ENCODE measurements at places on chromosomes 7 and 10.
A peak's percentile ranks its signal among the peaks of the same experiment; 100 is the strongest.

GRCh38 chr10:78066728-78067430 is 33.2 kb downstream of the RPS24 start:
- DNase-seq: no peak

- DNase-seq: no peak
These were observed 99.0 kb upstream of the ASAH2 start for GRCh38 chr10:50350366-50350765.

- DNase-seq: no peak
These were observed 163.5 kb upstream of the AGK start for GRCh38 chr7:141387521-141388217.

- DNase-seq: no peak
These were observed 20.7 kb downstream of the AVL9 start for GRCh38 chr7:32515890-32516550.

DNA sequence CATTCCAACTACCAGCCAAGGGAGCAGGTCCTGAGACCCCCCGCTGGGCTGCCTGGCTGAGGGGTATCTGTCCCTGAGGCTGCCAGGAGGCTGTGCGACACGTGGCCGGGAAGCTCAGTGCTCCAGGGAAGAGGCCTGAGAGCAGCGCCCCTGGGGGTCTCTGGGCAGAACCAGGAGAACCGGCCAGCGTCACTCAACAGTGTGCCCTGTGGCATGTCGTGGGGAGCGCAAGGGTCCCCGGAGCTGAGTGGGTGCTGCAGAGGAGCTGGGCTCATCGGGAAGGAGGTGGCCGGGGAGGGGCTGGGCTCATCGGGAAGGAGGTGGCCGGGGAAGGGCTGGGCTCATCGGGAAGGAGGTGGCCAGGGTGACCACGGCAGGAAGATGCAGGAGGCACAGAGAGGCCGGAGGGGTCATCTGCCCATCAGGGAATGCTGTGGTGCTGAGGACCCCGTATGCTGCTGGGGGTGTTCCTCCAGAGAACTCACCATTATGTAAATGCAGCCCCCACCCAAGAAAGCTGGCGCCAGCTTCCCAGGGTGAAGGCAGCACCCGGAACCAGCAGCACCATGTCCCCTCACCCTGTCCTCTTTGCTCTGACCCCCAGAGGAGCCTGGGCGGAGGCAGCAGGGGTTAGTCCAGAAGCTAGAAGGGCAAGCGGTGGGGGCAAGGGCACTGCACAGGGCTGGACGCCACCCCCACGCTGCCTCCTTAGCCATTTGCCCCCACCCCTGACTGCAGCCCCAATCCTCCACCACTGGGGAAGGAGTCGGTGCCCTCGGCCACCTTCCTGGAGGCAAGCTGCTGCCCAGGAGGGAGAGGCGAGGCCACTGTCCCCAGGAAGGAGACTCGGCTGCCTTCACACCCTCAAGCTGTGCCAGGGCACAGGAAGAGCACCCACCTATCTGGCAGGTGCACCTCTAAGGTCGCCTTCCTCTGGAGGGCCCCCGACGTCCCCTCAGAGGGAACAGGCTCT is 33.3 kb downstream of the CALML3 start:
- no peak for DNase-seq

DNA sequence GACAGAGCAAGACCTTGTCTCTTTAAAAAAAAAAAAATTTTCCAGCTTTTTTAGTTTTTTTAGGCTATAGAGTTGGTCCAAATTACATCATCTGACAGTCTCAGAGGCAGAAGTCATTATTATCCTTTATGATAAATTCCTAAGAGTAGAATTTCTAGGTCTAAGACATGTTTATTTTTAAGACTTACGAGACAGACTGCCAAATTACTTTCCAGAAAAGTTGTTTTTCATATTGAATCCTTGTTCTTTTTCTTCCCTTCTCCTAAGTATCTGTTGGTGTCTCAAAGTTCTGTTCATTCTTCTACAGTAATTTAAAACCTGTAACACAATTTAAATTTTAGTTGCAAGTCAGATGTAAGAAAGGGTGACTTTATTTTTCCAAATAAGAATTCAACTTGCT is 421.4 kb downstream of the GALNT17 start:
- DNase-seq: no peak

DNA sequence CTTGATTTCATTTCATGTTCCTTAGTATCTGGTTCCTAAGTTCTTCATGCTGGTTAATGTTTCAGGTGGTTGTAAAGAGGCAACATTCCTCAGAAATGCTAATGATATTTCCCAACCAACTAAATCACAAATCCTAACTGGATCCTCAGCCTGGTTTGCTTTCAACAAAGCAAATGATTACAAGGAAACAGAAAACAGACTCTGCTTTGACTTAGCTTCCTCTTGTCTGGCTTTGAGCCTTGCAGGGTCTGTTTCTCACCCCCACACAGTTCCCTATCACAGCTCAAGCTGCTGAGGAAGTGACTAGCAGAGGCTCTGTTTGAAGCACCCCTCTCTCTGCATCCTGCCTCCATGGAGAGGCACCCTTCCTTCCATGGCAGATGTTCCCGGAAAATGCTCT is 130.2 kb upstream of the CTTNBP2 start:
- DNase-seq: no peak

GRCh38 chr10:103428989-103429643 is 23.1 kb downstream of the CALHM2 start:
- DNase-seq: no peak

DNA sequence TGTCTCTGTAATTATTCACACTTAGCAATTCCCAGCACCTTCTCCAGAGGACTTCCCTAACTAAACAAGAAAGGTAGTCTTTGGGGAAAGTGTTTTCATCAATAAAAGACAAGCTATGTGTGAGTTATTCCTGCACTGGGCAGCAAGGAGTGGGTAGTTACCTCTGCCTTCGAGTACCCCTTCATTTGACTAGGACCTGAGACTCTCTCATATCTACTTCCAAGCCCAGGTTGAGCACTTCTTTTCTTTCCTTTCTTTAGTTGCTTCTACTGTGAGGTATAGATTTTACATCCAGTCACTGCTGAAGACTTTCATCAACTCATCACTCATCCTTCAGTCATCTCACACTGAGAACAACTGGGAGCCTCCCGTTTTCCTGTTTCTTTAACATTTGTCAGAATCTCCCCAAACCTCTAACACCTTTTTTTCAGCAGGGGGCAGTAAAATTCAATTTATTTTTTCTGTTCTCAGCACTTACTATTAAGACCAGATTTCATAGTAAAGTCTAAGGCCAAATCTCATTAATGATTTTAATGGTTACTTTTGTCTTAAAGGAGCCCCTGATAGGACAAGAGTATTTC is 80.1 kb upstream of the PRSS1 start:
- no peak for DNase-seq

DNA sequence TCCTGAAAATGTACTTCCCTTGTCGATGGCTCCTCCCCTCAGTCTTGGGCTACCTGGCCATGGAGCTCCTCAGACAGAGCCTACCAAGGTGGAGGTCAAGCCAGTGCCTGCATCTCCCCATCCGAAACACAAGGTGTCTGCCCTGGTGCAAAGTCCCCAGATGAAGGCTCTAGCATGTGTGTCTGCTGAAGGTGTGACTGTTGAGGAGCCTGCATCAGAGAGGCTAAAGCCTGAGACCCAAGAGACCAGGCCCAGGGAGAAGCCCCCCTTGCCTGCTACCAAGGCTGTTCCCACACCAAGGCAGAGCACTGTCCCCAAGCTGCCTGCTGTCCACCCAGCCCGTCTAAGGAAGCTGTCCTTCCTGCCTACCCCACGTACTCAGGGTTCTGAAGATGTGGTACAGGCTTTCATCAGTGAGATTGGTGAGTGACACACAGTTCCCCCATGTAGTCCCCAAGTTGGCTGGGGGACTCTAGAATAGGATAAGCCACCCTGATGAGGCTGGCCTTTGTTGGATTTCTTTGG is 8.8 kb downstream of the PPRC1 start:
- DNase-seq: no peak

GRCh38 chr10:35552650-35553342 is 52.3 kb upstream of the GJD4 start:
- DNase-seq: no peak

DNA sequence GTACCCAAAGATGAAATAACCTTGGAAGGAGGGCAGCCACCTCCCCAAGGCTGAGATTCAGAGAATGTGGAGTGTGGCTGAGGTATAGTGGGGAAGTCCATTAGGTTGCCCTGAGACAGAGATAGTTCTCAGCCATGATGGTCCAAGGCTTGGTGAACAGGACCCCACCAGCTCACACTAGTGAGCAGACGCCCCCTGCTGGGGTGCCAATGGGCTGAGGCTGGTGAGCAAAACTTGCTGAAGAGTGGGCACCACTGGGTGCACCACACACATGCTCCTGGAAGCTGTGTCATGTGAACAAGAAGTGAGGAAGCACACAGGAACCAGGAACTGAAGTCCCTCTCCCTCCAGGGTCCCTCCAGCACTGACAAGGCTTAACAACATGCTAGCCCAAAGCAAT is 8.9 kb downstream of the FBXL13 start:
- no peak for DNase-seq

GRCh38 chr7:122886357-122887081 is at the start of gene CADPS2:
Gene CADPS2, minus strand, starts transcription at chr7:122886460. Its CDS starts 123 bp downstream, at chr7:122886337.
- peak; percentile 27 for DNase-seq

GRCh38 chr10:37855636-37856035 is 1.8 kb downstream of the ZNF248 start:
- no peak for DNase-seq

GRCh38 chr10:69570050-69570816 is 3.0 kb downstream of the NEUROG3 start:
- DNase-seq: no peak

GRCh38 chr7:80614851-80615271 is 23.6 kb upstream of the CD36 start:
- DNase-seq: no peak

DNA sequence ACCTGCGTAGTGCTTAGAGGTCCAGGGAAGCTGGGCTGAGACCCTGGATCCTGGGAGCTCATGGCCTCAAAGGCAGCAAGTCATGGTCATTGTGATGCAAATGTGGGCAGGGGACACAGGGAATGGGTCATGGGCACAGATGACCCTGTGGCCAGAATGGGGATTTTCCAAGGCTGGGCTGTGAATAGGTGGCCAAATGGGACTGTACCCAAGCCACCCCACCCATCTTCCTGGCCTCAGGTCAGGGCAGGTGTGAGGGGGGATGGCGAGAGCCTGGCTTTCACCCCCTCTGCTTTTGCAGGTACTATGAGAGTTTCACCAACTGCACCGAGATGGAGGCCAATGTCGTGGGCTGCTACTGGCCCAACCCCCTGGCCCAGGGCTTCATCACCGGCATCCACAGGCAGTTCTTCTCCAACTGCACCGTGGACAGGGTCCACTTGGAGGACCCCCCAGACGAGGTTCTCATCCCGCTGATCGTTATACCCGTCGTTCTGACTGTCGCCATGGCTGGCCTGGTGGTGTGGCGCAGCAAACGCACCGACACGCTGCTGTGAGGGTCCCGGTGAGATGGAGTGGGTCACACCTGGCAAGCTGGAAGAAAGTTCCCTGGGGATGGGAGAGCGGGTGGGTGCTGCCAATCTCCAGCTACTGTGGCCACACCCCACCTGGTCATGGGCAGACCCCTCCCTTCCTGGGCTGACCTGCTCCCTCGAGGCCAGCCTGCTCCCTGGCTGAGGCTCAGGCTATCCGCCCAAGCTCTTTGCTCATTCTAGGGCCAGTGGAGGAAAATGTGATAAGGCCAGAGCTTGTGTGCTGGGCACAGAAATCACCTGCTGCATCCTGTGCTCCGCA is 25.5 kb downstream of the RAMP3 start:
- DNase-seq: no peak

- DNase-seq: peak; percentile 74
These were observed 143.7 kb upstream of the NRP1 start for GRCh38 chr10:33478089-33478674.

GRCh38 chr10:61359452-61359851 is 93.7 kb downstream of the TMEM26 start:
- no peak for DNase-seq

DNA sequence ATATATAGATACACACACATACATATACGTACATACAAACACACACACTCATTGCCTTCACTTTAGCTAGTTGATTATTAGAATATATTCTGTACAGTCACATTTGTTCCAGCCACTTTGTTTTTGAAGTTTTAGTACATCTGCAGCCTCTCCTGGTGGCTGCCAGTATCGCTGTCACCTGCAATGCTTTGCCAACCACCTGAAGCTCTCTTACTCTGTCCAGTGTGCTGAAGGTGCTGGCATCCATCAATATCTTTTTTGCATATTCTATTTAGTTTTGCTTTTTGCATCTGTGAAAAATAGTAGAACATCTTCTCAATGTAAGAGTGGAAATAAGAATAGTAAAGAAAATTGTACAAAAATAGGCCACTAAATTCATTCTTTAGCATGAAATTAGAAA is 388.6 kb downstream of the EXOC4 start:
- peak; percentile 6 for DNase-seq

- DNase-seq: no peak
These were observed 166.0 kb downstream of the TSPAN12 start for GRCh38 chr7:120691915-120692314.

DNA sequence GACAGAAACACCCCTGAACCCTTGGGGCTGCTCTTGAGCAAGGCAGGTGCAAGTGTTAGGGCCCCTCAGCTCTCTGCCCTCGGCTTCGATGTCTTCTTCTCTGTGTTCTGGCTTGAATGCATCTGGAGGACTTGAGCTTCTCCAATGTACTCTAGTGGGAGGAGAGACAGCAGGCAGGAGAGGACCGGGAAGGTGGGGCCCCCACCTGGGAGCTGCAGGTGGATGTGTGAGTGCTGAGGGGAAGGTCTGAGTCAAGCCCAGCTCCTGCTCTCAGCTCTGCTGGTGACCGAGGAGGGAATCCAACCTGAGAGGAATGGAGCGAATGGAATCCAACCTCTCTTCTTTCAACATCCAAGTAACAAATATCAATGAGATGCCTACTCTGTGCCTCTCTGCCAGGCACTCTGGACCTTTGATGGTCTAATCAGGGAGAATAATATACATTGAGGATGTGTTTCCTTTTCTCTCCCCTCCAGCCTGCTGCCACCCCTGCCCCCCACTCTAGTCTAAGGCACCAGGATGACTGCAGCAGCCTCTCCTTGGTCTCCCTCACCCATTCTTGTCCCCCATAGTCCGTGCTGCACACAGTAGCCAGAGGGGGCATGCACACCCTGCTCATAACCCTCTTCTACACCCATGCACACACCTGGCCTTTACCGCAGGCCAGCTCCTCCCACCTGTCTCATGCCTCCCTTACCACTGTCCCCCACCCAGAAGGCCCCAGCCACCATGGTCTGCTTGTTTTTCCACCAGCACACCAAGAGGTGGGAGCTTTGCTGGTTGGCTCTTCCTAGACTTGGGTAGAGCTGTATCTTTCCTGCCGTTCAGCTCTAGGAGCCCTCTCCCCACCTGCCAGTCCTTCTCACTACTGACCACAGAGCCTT is 13.6 kb downstream of the TBATA start:
- DNase-seq: no peak

- no peak for DNase-seq
These were observed 166.8 kb upstream of the ASAH2 start for GRCh38 chr10:50417886-50418830.

GRCh38 chr7:138186951-138187351 is 110.7 kb downstream of the AKR1D1 start:
- DNase-seq: no peak

GRCh38 chr10:34644224-34644623 is 170.9 kb downstream of the PARD3 start:
- no peak for DNase-seq
